ENCODE measurements at places on chromosomes 5 and 9. TPM values are rescaled to one million over a fixed set of nuclear protein-coding genes. Genes with fewer than 3 reads are reported as not detected.

- no peak for DNase-seq
These were observed 227.2 kb upstream of the SNX2 start for GRCh38 chr5:122547669-122548068.

DNA sequence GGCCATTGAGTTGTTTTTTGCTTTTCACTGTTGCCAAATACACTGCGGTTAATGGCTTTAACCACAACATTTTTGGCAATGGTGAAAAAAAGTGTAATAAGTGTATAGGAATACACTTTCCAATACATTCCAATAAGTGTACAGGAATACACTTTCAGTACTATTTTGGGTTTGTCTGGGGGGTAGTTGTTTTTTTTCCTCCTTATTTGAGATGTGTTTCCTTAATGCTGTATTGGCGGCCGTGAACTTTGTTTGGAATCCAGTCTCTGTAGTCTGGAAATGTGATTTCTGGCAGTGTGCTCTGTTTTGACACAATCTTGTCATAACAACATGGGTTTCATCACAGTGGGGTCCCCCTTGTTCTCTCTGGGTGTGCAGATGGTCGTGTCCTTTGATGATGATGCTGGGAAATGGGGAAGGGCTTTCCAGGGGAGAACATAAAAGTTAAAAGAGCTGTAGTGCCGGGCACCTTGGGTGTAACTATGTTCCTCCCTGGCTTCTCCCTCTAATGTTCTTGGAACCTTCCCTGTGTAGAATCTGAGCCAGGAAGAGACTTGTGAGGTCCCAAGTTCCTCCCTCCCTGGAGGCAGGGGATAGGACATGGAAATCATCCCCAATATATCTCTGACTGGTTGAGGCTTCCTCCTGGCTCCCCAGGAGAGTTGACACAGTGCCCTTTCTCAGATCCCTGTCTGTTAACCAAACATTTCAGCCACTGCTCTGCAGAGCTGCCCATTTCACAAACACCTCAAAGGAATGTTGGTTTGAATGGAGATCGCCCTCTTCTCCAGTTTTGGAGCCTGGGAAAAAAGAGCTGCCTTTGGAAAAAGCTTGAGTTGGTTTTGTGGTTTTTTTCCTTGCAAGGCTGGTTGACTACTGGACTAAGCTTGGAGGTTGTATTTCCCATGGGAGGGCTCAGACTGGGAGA is 44.8 kb downstream of the RCL1 start:
- DNase-seq, result no peak

DNA sequence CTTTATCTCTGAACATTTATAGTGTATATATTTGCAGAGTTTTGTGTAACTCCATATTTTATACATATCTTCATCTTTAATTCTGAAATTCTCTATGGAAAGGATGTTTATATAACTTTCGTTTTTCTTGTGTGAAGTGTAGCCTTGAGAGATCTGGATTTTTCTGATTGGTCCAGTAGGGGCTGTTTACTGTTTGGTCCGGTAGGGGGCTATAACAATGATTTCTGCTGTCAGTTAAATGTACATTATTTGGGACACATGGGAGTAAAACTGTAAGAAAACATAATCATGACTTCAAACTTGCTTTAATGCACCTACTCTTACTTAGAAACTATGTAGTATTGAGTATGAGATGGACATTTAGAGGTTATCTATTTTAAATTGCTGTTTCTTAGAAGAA is 527.1 kb upstream of the ARRDC3 start:
- no peak for DNase-seq

DNA sequence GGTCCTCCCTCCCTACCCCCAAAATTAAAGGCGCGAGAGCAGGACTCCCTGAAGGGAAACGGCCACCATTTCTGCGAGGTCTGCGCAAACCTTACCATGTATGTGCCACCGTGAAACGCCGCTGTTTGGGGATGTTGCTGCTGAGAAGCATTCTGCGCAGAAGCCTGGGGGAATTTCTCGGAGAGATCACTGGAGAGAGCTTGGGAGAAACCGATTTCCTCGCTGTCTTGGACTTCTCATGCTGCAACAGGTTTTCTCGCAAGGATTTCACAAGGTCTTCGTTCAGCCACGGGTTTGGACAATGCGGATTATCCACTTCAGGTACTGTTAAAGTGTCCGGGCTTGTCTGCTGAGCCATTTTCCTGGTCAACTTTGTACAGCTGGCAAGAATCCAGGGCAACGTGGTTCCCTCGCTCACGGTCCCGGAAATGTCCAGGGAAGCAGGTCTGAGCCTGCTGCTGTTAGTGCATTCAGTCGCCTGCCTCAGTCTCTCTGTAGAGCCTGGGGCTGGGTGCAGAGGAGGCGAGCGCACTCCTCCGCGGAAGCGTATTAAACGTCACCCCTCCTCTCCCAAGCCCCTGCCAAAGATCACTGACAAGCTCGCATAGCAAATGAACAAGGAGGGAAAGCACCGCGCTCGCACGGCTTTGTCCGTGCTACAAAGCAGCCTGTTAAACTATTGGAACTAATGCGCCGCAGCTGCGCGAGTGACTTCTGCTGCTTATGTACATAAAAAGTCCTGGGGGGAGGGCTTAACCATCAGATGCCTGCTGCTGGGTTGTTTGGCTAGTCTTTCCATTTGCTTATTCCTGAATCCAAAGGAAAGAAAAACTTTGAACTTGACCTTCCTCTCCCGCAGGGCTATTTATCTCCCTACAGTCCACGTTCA is 125.1 kb downstream of the PDE4D start:
- DNase-seq, result no peak

DNA sequence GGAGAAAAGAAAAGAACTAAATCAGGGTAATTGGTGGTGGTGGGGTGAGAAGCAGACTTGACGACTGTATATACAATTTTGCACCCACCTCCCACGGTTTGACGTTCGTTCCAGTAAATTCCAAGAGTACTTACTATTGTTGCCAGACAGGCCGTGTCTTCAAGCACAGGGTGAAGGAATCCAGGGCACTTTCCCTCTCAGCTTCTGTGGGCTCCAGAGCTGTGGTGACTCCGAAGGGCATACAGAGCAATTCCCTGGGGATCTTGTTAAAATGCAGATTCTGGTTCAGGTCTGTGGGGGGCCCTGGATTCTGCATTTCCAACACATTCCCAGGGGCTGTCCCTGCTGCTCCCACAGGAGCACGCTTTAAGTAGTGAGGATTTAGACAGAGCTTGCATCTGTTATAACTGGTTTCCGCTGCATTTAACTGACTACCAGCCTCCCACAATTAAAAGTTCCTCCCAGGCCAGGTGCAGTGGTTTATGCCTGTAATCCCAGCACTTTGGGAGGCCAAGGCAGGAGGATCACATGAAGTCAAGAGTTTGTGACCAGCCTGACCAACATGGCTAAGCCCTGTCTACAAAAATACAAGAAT is 49.3 kb upstream of the FANCC start:
- DNase-seq, result no peak

GRCh38 chr5:16152601-16153568 is 26.7 kb downstream of the MARCHF11 start:
- DNase-seq, result no peak

DNA sequence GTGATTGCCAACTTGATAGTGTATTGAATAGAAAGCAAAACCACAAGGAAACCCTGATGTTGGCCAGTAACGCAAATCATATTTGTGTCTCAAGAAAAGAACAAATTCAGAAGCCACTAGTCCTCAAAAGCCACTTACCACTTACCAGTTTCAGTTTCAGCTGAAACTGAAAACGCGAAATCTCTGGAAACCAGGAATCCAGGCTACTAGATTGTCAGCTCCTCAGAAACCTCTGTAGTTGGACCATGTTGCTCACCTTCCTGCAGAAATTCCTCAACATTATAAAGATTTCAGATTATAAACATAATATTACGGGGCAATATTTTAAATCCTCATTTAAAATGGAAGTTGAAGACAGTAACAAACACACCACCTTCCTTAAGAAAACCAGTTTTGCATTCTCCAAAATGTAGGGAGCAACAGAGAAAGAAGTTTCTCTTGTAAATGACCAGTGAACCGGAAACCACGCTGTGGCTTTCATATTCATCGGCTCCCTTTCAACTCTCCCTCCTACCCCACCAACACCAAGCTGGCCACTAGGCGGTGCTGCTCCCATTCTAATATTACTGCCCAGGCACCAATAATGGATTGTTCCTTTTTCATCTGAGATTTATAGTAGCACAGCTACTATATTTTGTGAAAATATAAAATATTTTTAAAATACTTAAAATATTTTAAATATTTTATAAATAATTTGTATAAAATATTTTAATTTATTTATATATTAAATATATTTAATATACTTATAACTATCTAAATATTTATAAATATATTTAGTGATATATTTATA is 8.7 kb upstream of the TMED7 start:
- DNase-seq, result peak; percentile 76

GRCh38 chr9:18776836-18777820 is 255.9 kb downstream of the SAXO1 start:
- no peak for DNase-seq

GRCh38 chr9:113910036-113910639 is 34.0 kb downstream of the ZNF618 start:
- no peak for DNase-seq

GRCh38 chr9:8533681-8534080 is 734.1 kb upstream of the DMAC1 start:
- no peak for DNase-seq

DNA sequence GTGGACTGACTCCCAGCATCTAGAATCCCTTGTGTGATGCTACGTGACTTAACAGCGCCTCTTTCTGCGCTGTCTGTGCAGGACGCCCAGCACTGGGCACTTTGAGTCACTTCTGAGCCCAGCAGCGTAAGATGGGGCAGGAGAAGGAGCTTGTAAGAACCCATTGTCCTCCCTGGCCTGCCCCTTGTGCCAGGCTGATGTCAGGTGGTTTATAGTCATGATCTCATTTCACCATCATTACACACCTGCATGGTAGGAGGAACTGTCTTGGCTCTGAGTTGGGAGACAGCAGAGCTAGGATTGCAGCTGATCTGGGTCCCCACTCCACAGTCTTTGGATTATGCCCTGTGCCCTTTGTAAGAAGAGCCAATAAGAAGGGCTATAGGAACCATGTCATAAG is 12.2 kb downstream of the ERGIC1 start:
- DNase-seq, result no peak

DNA sequence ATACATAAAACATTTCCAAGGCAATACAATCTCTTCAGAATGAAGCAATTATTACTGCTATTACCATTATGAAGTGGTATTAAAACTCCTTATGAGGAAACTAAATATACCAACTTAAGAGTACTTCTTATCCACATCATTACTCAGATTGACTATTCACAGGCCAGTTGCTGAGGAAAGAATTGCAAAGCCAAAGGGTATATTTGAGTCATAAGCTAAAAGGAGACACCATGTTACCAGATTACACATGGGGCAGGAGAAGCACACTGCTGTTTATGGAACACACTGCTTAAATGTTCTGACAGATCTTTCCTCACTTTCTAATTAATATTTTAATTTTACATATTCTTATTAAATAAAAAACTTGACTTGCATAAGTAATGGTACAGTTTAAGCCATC is 1726.4 kb upstream of the NUDT12 start:
- no peak for DNase-seq

DNA sequence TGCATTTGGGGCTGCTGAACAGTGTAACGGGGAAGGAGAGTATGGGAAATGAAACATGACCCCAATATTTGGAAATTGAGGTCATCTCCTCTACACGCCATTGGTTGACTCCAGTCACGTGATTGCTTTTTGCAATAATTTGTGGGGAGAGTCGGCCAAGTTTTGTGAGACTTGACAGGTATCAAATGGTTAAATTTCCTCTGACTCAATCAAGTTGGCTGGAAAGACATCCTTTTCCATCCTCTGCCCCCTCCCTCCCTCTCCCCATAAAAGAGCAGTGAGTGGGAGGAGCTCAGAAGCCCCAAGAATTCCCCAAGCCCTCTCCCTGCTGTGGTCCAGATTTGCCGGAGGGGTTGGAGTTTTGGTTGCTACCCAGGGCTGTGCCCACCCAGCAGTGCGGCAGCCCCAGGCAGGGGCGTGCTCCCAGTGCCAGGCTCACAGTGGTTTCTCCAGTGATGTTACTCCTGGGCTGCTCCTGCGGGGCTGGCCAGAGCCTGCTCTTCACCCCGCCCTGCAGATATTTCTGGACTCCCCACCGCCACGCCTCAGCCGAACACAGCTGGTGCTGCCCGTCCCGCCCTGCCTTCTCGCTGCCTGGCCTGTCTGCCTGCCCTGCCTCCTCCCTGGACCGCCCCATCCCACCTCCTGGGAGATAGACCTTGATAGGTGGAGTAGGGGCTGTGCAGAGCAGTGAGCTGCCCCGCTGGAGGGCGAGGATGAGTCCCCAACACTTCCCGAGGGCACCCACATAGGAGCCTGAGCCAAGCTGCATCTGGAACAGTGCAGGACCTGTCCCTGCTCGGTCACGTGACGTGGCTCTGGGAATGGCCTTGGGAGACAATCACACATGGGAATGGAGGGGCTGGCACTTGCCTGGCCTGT is 3.4 kb downstream of the COL5A1 start:
- no peak for DNase-seq

DNA sequence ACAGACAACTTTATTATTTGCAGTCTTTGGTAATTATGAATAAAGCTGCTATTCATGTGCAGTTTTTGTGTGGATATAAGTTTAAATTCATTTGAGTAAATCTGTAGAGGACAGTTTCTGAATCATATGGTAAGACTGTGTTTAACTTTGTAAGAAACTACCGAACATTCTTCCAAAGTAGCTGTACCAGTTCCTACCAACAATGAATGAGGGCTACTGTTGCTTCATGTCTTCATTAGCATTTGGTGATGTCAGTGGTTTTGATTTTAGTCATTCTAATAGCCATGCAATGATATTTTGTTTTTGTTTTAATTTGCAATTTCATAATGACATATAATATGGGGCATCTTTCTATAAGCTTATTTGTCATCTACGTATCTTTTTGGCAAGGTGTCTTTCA is 501.3 kb upstream of the RORB start:
- no peak for DNase-seq

GRCh38 chr5:90845723-90846554 is 287.3 kb downstream of the ADGRV1 start:
- DNase-seq, result no peak

- DNase-seq, result no peak
These were observed 106.6 kb upstream of the CDH6 start for GRCh38 chr5:31086839-31087415.

GRCh38 chr5:4976902-4977301 is 163.2 kb upstream of the ADAMTS16 start:
- no peak for DNase-seq

DNA sequence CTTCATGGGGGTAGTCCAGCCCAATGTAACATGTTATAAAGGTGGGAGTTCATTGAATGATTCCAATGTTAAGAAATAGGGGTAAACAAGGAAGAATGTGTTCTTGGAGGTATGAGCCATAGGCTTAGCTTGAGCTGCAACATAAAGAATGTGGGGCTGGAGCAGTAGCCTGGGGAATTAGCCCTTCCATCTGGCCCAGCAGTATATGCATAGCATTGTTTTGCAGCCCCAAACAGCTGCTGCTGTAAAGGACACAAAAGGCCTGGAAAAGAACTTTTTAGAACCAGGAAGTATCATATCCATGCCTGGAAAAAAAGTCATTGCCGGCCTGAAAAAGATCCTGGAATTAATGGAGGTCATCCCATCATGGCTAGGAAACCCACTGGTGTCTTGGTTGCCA is 55.8 kb upstream of the SMARCA2 start:
- no peak for DNase-seq

Gene PDCD1LG2
- 0.62 TPM for total RNA-seq

Gene DRD1
- 6.1 TPM for total RNA-seq

Gene SPZ1
- total RNA-seq, result not detected

Gene THBS4
- 2.2 TPM for total RNA-seq

Gene AK8
- 1.1 TPM for total RNA-seq

Gene SLC30A5
- total RNA-seq, result 63.6 TPM

Gene LHX6
- total RNA-seq, result 20.0 TPM

Gene FOXD4L4
- total RNA-seq, result 0.78 TPM
